ENCODE measurements at places on chromosomes 4 and X.
A peak's percentile ranks its signal among the peaks of the same experiment; 100 is the strongest.

- no peak for DNase-seq
Measured at GRCh38 chr4:120692964-120693363, 229.6 kb downstream of the PRDM5 start.

DNA sequence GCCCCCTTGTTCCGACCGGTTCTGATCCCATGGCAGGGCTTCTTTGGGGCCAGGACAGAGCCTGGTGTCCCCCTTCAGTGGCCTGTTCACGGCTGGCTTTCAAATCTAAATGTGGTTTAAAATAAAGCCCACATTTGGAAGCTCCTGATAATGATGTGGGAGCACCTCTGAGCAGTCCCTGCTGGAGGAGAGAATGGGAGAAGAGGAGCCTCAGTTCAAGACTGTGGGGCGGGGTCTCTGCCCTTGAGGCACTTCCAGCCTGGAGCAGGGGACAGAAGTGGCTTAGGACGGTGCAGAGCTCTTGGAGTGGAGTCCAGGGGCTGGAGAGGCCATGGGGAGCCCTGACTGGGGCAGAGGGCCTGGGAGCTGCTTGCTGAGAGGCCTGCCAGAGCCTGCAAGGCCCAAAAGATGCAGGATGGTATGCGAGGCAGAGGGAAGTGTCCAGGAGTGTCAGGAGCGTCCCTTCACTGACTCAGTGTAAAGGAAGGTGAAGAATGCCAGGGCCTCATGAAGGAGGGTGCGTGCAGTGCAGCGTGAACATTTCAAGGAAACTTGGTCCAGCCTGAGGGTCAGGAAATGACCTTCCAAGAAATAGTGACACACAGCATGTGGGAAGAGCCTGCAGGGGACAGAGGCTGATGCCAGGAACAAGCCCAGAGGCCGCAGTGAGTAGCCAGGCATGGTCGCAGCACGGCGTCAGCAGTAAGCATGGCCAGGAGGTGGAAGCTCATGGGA is 21.1 kb upstream of the TADA2B start:
- DNase-seq, result no peak

GRCh38 chr4:134201216-134202161 is at the start of gene PABPC4L:
PABPC4L (minus strand) TSS chr4:134201789; CDS start chr4:134201019, 770 bp downstream.
- no peak for DNase-seq

DNA sequence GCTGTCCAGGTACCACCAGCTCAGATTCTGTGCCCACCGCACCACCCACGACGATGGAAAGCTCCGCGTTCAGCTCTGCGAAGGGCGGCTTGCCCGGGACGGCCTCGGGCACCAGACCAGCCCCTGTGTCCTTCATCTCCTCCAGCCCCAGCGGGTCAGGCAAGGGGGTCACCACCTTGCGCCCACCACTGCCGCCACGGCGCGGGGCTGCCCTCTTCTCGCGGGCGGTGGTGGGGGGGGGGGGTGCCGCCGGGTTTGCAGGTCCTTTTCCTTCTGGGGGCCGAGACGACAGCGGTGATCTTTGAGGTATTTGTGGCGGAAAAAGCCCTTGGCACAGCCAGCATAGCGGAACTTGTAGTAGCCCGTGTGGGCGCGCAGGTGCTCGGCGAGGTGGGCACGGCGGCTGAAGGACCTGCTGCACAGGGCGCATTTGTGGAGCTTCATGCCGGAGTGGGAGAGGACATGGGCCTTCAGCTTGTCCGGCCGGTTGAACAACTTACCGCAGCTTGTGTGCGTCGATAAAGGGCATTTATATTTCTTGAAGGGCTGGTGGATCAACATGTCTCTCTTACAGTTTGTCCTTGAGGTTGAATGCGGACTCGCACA is 50.9 kb downstream of the CFAP299 start:
- no peak for DNase-seq

GRCh38 chr4:55358246-55358645 is 12.2 kb downstream of the SRD5A3 start:
- no peak for DNase-seq

DNA sequence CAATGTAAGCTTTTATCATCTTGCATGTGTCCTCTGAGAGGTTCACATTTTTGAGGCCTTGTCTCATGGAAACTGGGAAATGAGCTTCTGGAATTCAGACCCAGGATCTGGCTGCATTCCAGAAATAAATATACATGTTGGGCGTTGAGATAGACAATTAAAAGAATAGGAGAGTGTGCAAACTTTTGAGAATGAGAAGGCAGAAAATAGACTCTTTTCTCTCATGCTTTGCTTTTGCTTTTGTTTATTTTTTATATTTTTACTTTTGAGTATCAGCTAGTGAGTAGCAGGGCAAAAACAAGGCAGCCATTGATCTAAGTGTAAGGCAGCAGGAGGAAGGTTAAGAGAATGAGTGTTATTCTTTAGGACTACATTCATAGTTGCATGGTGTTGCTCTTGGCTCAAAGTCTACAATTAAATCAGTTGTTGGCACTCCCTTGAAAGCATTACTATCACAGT is 12.4 kb downstream of the SHROOM3 start:
- no peak for DNase-seq

GRCh38 chr4:177385576-177386277 is 56.5 kb downstream of the AGA start:
- no peak for DNase-seq

- no peak for DNase-seq
Measured at GRCh38 chr4:151049430-151049884, 34.4 kb upstream of the LRBA start.

- no peak for DNase-seq
Measured at GRCh38 chr4:163482190-163482589, 8.6 kb upstream of the TKTL2 start.

- DNase-seq, result no peak
Measured at GRCh38 chrX:129650183-129650689, 4.5 kb downstream of the APLN start.

GRCh38 chrX:139815771-139816170 is 107.8 kb upstream of the MCF2 start:
- DNase-seq, result no peak

GRCh38 chr4:147638942-147639341 is 21.7 kb downstream of the TMEM184C start:
- DNase-seq, result peak; percentile 23

GRCh38 chr4:29861307-29861706 is 858.9 kb upstream of the PCDH7 start:
- DNase-seq, result no peak

- no peak for DNase-seq
Measured at GRCh38 chr4:67546004-67546356, 677 bp upstream of the CENPC start.

- no peak for DNase-seq
Measured at GRCh38 chr4:68466185-68466584, 18.9 kb downstream of the TMPRSS11E start.

DNA sequence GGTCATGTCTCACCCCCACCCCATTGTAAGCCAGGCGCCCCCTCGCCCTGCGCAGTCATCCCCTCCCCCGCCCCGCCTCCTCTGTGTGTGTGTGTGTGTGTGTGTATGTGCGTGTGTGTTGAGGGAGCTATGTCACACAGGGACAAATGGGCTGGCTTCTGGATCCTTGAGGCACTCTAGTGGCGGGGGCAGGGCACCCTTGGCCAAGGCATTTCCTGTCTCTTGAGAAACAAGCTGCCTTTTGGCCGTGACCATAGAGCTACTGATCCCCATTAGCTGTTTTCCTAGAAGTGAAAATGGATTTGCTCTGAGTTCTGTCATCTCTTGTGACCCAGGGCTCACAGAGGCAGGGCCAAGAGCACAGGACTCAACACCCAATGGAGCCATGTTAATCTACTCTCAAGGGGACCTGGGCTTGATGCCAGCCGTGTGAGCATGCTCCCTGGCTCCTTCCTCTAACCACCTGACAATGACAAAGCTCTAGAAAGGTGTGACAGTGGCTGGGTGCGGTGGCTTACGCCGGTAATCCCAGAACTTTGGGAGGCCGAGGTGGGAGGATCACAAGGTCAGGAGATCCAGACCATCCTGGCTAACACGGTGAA is 162.5 kb upstream of the BCOR start:
- no peak for DNase-seq

GRCh38 chr4:53601251-53601764 is 10.0 kb upstream of the LNX1 start:
- DNase-seq, result no peak

- no peak for DNase-seq
Measured at GRCh38 chr4:139524062-139524631, 31.9 kb downstream of the SETD7 start.

DNA sequence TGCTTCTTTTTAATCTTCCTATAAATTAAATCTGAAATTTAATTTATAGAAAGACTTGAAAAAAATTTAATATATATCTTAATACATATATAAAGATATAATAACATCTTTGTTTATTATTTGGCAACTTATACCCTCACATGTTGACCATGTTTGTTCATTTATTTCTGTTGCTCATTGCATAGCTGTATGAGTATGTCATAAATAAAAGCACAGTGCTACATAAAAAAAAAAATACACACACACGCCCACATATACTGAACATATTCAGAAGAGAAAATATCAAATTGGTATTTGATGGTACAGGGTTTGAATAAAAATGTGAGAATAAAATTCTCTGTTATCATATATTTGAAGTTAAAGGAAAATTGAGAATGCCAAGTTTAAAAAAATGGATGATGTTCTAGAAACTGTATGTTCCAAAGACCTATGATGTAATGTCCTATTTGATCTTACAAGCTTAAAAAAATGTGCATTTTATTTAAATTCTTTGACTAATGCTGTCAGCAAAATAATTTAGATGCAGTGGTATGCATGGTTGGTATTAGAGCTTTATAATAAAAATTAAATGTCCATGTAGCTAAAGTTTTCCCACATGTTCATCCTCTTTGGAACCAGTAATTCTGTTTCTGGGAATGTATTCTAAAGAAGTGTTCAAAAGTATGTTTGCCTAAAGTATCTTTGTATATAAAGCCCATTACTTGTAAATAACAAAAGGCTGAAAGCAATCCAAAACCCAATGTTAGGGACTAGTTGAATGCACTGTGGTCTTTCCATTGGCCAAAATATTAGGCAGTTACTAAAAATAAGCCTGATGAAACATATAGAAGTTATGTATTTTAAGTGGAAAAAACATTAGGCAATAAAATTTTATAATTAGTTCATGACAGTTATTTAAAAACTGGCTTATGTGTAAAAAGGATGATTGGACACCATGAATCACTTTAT is 12.9 kb downstream of the TMEM184C start:
- no peak for DNase-seq

- DNase-seq, result no peak
Measured at GRCh38 chr4:170122252-170122651, 32.5 kb upstream of the AADAT start.

- no peak for DNase-seq
Measured at GRCh38 chr4:156956826-156957368, 14.7 kb downstream of the PDGFC start.

DNA sequence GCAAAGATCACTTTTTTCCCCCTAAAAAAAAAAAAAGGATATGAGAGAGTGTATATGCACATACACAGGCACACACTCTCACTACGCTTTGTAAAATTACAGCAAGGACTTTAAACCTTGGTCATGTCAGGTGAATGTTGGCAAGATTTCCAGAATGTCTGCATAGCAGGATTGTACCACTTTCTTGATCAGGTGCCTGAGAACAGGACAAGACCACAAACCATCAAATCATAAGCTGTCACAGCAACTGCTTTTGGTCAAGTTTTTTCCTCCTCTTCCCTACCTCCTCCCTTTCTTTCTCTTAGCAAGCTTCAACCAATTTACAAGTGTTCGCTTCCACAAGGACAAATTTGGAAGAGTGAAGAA is 15.3 kb downstream of the PPARGC1A start:
- no peak for DNase-seq

- no peak for DNase-seq
Measured at GRCh38 chrX:132330156-132330729, 111.0 kb upstream of the RAP2C start.

- no peak for DNase-seq
Measured at GRCh38 chr4:173485164-173485563, 44.9 kb downstream of the HAND2 start.

DNA sequence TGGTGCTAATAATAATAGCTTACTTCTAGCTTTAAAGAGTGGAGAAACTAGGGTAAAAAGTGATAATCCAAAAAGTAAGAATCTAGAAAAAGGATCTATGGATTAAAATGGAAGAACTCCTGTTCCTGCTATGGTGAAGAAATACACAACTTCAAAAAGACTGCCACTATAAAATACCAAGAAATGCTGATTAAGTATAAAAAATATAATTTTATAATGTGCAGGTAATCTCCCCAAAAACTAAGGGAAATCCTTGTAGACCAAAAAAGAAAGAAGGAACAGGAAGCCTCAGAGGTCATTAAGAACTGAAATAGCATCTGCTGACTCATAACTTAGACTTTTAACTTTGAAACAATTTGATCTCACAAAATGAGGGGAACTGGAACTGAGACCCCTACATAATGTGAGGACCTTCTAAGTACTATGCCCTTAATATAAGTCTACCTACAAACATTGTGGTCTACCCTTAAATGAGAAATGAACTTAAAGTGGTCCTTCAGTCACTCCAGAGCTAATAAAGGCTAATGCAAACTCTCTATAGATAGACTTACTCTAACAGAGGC is 50.6 kb upstream of the SRPX start:
- no peak for DNase-seq

GRCh38 chr4:89216422-89216821 is 91.2 kb downstream of the GPRIN3 start:
- DNase-seq, result no peak

GRCh38 chr4:123878976-123879375 is 482.4 kb downstream of the SPRY1 start:
- DNase-seq, result no peak

- no peak for DNase-seq
Measured at GRCh38 chr4:10212400-10212799, 95.8 kb upstream of the WDR1 start.

GRCh38 chr4:101328063-101328602 is 19.2 kb downstream of the PPP3CA start:
- peak; percentile 80 for DNase-seq

- DNase-seq, result no peak
Measured at GRCh38 chrX:63664741-63665140, 120.3 kb downstream of the ARHGEF9 start.

GRCh38 chr4:48636911-48637310 is 143.2 kb downstream of the FRYL start:
- no peak for DNase-seq

DNA sequence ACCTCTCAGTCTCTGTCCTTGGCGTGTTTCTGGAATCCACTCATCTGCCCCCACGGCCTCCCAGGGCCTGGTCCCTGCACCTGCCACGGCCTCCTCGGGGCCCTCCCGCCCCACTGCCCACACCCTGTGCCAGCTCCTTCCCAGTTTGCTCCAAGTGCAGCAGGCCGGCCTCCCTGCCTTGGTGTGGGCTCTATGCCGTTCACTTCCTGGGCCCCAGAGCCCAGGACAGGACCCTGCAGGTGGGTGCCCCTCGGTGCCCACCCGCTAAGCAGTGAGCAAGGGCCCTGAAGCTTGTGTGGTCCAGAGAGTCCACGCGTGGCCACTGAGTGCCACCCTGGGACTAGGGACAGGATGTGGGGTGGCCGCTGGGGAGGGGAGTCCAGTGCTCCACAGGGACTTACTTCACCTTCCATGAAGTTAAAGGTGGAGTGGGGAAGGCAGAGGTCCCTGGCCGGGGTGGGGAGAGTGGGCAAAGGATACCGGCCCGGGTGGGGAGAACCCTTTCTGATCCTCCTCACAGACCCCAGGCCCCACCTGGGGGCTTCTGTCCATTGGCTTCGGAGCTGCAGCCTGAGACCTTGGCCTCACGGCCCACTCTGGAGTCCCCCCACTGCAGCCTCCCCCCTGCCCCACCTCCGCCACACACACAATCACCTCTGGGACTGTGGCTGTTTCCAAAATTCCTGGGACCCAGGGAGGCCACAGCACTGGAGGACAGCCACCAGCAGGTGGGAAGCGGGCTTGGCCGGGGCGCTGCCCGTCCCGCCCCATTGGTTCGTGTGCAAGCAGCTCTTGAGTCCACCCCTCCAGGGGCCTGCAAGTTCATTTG is 60.0 kb upstream of the NKX1-1 start:
- no peak for DNase-seq
